K562 (cell line): ENCODE measurements at places on chromosomes 2 and 18. TPM values are rescaled to one million over a fixed set of nuclear protein-coding genes. Genes with fewer than 3 reads are reported as not detected.

Gene PMAIP1
- total RNA-seq = 17.3 and 17.6 TPM in 2 replicates

Gene MARS2
- total RNA-seq = 17.6 and 20.7 TPM in 2 replicates

GRCh38 chr18:64110692-64111480, 38.0 kb downstream of the LINC00305 start:
- no peaks in the 10 kb centered on the region for H3K4me1 ChIP-seq
- no peak for DNase-seq
- no peak overlapping the region for H3K4me3 ChIP-seq

DNA sequence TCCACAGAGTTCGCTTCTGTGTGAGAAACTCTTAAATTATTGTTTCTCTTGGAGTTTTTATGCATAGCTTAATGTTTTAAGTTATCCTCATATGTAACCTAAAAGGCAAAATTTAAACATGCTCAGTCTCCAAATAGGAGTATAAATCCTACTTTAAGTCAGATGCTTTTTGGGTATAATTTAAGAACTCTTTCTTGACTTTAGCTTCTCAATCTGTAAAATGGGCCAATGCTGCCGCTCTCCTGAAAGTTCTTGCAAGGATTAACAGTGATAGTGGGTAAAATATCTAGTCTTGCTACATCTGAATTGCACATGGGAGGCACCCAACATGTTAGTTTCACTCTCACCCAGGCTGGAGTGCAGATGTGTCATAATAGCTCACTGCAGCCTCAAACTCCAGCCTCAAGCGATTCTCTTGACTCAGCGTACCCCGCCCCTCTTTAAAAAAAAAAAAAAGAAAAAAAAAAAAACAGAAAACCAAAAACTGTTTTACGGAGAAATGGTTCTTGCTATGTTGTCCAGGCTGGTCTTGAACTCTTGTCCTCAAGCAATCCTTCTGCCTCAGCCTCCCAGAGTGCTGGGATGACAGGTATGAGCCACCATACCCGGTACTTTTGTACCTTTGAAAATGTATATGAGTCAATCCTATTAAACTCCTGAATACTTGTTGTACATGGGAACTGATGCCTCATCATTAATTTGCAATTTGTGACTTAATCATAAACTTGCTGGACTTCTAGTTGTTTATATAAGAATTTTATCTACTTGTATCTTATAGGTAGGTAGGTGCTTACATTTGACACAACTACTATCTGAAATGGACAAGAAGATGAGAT, 1.8 kb downstream of the FBXO48 start:
- no peak for DNase-seq
- H3K27me3 ChIP-seq = no peaks in the 10 kb centered on the region
- no peak overlapping the region for H3K4me3 ChIP-seq

Gene STAT4
- 0.34 TPM in 1 of 2 replicates, not detected in the other for total RNA-seq

DNA sequence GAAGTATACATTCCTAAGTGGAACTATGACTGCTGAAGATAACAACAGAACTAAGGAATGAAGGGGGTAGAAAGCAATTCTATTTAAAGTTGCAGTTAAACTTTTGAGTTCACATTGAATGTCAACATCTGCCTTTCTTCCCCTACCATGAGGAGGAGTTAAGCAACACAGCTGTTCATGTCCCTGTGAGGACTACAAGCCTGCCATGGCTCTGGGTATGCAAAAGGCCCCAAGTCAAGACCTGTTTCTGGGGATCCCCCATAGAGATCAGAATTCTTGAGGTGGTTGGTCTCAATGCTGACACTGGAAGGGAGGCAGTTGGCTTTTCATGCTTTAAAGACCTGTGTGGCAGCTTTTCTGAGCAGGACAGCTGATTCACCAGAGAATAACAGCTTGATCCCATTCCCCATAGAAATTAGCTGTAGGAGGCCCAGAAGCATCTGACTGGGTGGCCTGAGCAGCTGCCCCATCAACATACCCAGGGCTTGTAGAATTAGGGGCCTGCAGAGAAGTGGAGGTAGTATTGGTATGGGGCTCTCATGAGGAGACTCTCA, 131.0 kb downstream of the SETBP1 start:
- H3K4me1 ChIP-seq = no peaks in the 10 kb centered on the region
- no peaks in the 10 kb centered on the region; the same call in 1 of the 2 replicates for H3K27me3 ChIP-seq
- no peak for DNase-seq
- H3K27ac ChIP-seq = no peak overlapping the region
- H3K36me3 ChIP-seq = no peaks in the 10 kb centered on the region

DNA sequence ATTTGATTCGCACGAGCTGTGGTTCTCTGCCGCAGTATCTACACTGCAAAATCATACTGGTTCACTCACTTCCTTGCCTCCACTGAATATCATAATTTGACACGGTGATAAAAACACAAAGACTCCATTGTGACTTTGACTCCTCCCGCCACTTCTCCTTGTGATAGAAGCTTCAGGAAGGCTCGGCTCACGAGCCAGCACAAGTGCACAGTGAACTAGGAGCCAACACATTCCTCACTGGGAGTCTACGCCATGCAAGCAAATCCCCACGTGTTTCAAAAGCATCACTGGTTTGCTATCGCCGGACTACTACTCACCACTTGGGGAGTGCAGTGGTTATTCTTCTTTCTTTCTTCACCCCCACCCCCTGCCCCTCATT, 293.3 kb upstream of the PARD3B start:
- peaks cover 8% of the 10 kb centered on the region; the same call in 1 of the 2 replicates for H3K27me3 ChIP-seq
- no peak overlapping the region for H3K4me3 ChIP-seq
- no peak overlapping the region for H3K27ac ChIP-seq
- no peaks in the 10 kb centered on the region for H3K36me3 ChIP-seq
- H3K4me1 ChIP-seq = no peaks in the 10 kb centered on the region

DNA sequence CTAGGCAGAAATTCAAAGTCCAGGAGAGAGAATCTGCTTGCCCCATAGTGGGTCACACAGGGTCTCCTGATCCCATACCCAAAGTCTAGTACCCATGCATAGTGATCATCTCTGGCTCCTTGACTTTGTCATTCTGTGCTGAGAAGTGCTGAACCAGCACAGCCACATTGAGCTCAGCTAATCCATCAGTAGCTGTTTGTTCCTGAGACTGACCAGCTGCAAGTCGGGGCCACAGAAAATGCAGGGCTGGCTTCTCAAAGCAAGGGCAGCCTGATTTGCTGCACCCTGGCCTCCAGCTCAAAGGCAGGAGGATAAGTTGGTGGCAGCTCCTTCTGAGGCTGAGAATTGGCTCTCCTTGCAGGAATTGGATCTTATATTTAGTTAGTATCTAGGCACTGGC, 72.2 kb downstream of the LYPD1 start:
- no peaks in the 10 kb centered on the region for H3K36me3 ChIP-seq
- no peak for DNase-seq
- no peaks in the 10 kb centered on the region for H3K27me3 ChIP-seq
- no peaks in the 10 kb centered on the region for H3K4me1 ChIP-seq
